Chondrocyte (in vitro differentiated cells): ENCODE measurements at places on chromosomes 3 and 15. TPM values are rescaled to one million over a fixed set of nuclear protein-coding genes. Genes with fewer than 3 reads are reported as not detected.
A peak's percentile ranks its signal among the peaks of the same experiment; 100 is the strongest.

PDCD6IP gene
- total RNA-seq, result 247 to 260 TPM (median 255 TPM) in 3 replicates

RLBP1 gene
- not detected in 3 replicates for total RNA-seq

DNA sequence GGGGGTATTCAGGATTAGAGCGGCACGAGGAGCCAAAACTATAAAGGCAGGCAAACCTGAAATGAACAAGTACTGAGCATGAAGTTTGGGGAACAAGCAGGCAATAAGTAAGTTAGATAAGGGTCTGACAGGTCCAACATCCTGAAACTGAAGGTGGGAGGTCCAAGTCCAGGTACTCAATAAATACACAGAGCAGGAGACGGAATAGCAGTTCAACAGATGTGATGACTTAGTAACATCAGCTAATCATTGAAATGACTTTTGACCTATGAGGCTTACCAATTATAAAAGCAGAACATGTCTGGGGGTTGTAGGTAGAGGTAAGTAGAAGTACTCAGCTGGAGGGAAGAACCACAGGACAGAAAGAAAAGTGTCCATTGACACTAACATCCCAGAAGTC lies 132.8 kb upstream of the PDZRN3 start:
- no peak overlapping the region for H3K27ac ChIP-seq
- peaks cover 4% of the 10 kb centered on the region for H3K4me1 ChIP-seq
- H3K36me3 ChIP-seq, result no peaks in the 10 kb centered on the region
- H3K27me3 ChIP-seq, result no peaks in the 10 kb centered on the region
- no peak overlapping the region for H3K4me3 ChIP-seq

DNA sequence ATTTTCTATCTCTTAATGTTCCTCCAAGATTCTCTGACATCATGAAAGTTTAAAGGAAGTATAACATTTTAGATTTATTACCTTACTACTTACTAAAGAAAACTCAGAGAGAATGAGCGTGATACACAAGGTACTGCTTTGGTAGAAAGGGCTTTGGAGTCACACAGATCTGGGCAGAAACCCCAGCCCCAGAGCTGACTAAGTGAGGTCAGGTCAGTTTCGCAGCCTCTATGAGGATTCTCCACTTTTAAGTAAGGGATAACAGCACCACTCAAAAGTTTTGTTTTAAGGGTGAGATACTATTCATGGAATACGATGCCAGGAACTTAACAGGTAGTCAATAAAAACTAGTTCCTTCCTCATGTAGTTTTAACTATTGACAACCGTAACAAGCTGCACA lies 76.1 kb downstream of the CLDN11 start:
- no peak for DNase-seq
- no peaks in the 10 kb centered on the region for H3K36me3 ChIP-seq
- H3K4me3 ChIP-seq, result no peak overlapping the region

- H3K36me3 ChIP-seq, result no peaks in the 10 kb centered on the region
- peaks cover 18% of the 10 kb centered on the region for H3K4me1 ChIP-seq
- peaks cover 39% of the 10 kb centered on the region for H3K27me3 ChIP-seq
- DNase-seq, result peak; percentile 83
- H3K4me3 ChIP-seq, result no peak overlapping the region
- H3K27ac ChIP-seq, result no peak overlapping the region
Measured at GRCh38 chr3:42505128-42505848, 2.8 kb downstream of the VIPR1 start.

DNA sequence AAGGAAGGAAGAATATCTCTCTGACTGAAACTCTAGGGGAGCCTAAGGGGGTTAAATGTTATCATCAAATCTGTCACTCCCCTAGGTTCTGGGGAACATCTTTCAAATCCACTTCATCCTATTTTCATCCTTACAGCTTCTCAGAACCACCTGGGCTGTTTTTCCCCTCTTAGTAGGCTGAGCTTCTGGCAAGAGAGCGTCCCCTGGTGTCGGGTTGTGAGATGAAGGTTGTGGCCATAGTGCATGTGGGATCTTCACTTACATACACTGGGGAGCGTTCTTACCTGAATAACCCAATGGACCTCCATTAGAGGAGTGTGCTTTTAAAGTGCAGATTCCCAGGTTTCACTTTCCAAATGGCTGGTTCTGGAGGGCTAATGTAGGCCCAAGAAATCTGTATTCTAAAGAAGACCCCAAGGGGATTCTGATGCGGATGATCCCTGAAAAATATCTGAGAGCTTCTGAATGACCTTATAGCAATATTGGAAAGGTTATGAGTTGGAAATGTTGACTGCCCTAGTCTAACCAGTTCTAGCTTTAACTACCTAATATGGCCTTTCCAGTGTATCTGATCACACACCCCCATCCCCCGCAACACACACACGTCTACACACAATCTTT lies 663.7 kb downstream of the AGBL1 start:
- no peak for DNase-seq
- H3K4me1 ChIP-seq, result no peaks in the 10 kb centered on the region
- H3K27me3 ChIP-seq, result no peaks in the 10 kb centered on the region
- no peak overlapping the region for H3K27ac ChIP-seq

GRCh38 chr3:120681506-120682038 lies 467 bp downstream of the HGD start:
- DNase-seq, result no peak
- H3K4me3 ChIP-seq, result no peak overlapping the region
- H3K27ac ChIP-seq, result no peak overlapping the region
- H3K27me3 ChIP-seq, result no peaks in the 10 kb centered on the region
- no peaks in the 10 kb centered on the region for H3K36me3 ChIP-seq

DNA sequence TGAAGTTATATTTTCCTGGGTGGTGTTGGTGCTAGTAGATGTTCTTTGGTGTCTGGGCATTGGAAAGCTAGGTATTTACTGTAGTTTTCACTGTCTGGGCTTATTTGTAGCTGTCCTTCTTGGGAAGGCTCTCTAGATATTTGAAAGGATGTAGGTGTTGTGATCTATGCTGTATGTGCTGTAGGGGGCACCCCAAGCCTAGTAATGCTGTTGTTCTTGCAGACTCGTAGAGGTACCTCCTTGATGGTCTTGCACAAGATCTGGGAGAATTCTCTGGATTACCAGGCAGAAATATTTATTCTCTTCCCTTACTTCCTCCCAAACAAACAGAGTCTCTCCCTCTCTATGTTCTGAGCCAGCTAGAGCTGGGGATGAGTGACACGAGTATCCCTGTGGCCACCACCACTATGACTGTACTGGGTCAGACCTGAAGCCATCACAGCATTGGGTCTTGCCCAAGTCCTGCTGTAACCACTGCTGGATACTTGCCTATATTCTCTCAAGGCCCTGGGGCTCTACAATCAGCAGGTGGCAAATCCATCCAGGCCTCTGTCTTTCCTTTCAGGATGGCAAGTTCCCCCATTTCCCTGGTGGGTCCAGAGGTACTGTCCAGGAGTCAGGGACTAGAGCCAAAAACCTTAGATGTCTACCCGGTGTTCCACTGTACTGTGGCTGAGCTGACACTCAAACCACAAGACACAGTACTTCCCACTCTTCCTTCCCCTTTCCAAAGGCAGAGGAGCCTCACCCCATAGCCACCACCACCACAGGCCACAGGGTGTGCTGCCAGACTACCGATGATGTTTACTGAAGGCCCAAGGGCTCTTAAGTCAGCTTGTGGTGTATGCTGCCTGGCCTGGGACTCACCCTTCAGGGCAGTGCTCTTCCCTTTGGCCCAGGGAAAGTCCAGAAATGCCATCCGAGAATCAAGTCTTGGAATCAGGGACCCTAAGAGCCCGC lies 195.2 kb upstream of the DPPA4 start:
- H3K4me1 ChIP-seq, result no peaks in the 10 kb centered on the region
- H3K27ac ChIP-seq, result no peak overlapping the region
- H3K36me3 ChIP-seq, result no peaks in the 10 kb centered on the region
- no peaks in the 10 kb centered on the region for H3K27me3 ChIP-seq
- no peak for DNase-seq
